Activated T-cell treated with anti-CD3 and anti-CD28 coated beads, Interleukin-2, amount 50 U/mL, for 4 hours (primary cell): ENCODE measurements at places on chromosomes 5 and 9. TPM values are rescaled to one million over a fixed set of nuclear protein-coding genes. Genes with fewer than 3 reads are reported as not detected.

DNA sequence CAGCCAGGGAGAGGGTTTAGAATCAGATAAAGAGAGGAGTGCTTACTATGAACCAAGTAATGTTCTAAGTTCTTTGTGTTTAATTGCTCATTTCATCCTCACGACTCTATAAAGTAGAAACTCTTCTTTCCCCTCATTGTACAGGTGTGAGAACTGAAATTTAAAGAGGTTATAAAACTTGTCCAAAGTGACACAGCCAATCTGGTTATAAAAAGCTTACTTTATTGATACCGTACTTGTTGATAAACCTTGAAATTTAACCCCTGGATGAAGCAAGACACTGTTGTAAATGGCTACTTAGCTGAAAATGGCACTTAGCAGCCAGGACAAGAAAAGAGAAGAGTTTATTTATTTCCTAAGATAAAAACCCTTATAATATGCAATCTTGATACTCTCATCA, 702.4 kb downstream of the KCTD16 start:
- no peak for DNase-seq

EQTN gene
- total RNA-seq = not detected

- DNase-seq = no peak
Observed at GRCh38 chr5:160044967-160045366, 36.0 kb downstream of the TTC1 start.

C9orf153 gene
- total RNA-seq = 0.18 TPM

- no peak for DNase-seq
Observed at GRCh38 chr5:59516161-59516560, 377.4 kb downstream of the PDE4D start.
